NCI-H1092 (cell line): ENCODE measurements at places on chromosomes 7 and 10.

- no peak for DNase-seq
Measured at GRCh38 chr7:14115701-14116100, 126.2 kb upstream of the ETV1 start.

DNA sequence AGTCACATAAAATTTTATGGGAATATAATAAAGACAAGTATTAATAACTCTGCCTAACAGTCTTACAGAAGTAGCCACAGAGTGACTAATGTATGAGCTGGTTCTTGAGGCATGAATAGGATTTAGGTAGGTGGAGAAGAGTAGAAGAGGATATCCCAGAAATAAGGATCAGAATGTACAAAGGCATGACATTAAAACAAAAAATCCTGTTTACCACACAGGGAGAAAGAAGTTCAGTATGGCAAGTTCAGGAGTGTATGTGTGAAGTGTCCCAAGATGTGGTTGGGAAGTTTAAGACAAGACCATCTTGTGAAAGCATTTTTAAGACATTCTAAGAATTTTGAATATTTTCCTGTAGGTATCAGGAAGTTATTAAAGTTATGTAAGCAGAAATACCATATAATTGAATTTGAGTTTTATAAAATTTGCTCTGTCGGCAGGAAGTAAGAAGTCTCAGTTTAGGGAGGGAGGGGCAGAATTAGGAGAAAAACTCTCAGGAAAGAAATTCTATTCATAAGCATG is 64.7 kb upstream of the CAV2 start:
- DNase-seq: no peak

DNA sequence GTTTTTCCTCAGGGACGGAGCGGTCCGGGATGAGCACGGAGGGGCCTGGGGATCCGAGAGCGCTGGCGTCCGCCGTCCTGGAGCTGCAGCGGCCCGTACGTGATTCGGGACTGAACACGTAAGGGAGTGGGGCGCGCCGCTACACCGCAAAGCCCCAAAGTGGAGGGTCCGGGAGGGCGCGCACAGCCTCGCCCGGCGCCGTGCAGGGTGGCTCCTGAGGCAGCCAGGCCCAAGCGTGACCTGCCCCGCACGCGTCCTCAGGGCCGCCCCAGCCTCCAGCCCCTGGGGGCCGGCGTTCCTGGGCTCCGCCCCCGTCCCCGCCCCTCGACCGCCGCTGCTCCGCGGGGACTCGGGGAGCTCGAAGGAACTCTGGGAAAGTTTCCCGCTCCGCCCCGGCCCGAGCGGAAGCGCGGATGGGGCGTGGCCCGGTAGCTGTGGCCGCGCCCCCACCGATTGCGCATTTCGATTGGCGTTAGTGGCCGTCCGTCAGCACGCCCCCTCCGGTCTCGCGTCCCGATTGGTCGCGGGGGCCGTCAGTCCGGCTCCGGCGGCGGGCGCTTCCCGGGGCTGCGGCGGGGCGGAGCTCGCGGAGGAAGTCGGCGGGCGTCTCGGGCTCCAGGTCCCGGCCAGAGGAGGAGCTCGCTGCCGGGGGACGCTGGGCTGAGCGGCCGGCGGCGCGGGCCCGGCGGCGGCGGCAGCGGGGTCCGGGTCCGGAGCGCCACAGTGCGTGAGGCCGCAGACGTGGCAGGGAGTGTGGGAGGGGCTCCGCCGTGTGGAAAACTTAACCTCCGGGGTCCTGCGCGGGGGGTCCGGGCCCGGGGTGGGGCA is at the start of the genes ANKRD16 and FBH1:
Gene ANKRD16 (minus strand): TSS at position 270 of the 828 bp plus-strand sequence. CDS start 539 bp downstream, outside the sequence.
Gene FBH1 (plus strand): TSS at position 620 of the 828 bp plus-strand sequence. CDS start 103 bp downstream, at position 723.
- DNase-seq: peak; percentile 97

- no peak for DNase-seq
Measured at GRCh38 chr7:80837345-80837744, 81.5 kb downstream of the SEMA3C start.

DNA sequence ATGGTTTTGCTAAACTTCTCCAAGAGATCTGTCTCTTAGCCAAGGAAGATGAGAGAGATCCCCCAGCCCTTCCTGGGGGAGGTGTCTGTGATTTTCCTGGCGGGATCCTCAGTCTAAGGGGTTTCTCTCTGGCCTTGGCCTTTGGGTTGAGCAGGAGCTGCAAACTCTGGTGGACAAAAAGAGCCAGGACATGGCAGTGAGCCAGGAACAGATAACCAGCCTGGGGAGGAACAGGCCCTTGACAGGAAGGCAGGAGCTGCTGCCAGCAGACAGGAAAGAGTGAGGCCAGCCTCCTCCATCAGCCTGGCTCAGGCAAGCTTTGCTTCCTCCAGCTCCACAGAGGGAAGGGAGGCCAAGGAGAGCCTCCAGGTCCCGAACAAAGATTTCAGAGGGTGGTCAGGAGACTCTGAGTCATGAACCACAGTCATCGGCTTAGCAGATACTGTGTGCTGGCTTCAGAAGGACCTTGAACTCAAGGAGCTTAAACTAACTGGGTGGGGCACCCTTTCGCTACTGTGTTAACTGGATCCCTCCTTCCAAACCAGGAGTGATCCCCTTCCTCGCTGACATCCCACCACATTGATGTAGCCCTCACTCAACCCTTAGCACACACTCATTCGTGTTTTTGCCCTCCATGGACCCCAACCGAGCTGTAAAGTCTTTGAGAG is 34.7 kb downstream of the DDIT4 start:
- no peak for DNase-seq

GRCh38 chr7:90532231-90532929 is 62.9 kb downstream of the PTTG1IP2 start:
- DNase-seq: no peak

GRCh38 chr10:62217683-62218082 is 51.0 kb downstream of the RTKN2 start:
- DNase-seq: no peak

DNA sequence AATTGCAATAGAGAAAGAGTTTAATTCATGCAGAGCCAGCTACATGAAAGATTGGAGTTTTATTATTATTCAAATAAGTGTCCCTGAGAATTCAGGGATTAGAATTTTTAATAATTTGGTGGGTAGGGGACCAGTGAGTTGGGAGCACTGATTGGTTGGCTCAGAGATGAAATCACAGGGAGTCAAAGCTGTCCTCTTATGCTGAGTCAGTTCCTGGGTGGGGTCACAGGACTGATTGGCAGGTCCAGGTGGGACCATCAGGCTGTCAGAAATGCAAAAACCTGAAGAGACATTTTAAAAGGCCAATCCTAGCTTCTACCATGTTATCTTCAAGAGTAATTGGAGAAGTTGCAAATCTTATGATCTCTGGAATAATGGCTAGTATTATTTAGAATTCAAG is 56.0 kb upstream of the KAT6B start:
- no peak for DNase-seq

DNA sequence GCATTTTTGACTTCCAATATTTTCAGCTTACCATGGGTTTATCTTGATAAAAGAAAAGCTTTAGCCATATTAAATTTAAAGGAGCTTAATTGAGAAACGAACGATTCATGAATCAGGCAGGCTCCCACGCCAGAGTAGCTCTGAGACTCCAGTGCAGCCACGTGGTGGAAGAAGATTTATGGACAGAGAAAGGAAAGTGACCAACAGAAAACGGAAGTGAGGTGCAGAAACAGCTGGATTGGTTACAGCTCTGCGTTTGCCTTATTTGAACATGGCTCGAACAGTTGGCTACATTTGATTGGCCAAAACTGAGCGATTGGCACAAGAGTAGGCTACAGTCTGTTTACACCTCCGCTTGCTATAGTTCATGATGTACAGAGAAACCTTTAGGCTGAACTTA is 395.4 kb downstream of the GATA3 start:
- DNase-seq: no peak

GRCh38 chr10:126842356-126842755 is 62.9 kb upstream of the DOCK1 start:
- DNase-seq: no peak

GRCh38 chr10:11304906-11305585 is 287.4 kb downstream of the CELF2 start:
- DNase-seq: no peak

DNA sequence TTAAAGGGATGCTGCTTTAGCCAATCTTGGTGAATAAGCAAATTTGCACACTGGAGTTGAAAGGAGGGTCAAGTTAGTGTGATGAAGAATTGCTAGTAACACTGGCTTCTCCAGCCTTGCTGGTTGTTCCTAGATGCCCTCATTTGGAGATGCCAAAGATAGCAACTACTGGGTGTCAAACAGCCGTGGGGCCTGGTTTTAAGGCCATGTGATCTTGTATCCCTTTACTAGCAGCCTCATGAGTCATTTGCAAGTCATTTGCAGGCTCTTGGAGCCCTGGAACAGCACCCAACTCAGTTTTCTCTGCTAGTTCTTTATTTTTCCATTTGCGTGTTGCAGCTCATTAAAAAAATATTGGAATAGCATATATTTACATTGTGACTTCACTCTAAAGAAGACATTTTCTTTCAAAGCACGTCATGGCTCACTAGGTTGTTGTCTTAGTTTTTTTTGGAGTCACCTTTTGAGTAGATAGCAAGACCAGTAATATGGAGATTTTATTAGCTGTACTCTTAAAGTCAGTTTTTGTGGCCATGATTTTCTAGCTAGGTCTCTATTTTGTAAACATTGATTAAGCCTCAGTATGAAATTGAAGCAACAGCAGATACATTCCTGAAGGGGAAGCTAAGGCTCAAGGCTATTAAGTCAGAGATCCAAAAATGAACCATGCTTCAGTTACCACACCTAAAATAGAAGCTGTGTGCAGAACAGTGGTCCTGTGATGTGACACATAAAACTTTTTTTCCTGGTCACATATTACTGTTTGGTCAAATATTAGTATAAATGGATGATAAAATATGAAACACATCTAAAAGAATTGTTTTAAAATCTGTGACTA is 1.3 kb downstream of the LSMEM1 start:
- no peak for DNase-seq

DNA sequence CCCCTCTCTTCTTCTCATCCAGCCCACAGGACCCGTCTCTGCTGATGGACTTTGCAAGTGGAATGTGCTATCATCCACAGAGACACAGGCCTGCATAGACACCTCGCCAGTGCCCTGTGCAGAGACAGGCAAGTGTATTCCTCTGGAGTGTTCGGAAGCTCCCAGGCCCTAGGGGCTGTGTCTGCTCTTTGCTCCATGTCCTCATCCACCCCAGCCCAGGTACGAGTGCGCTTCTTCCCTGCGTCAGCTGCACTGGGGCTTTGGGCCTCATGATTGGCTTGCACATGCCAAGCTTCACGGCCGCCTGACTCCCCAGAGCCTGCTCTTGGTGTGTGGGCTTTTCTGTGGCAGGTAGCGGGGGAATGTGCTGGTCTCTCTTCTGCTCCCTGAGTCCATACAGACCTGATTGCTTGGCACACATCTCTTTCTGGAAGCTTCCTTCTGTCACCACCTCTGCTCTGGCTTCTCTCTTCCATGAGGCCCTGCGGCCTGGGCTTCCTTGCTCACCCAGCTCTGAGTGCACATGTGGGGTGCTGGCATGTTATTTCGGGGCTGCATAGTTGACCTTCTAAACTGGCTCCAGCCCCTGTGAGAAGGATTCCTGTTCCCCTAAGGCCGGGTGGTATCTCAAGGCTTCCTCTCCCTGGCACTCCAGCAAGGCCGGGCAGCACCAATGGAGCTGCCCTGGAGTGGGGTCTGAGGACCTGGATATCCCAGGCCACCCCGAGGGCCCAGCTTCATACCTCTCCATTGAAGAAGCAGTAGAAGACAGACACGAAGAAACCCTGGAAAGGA is 27.8 kb downstream of the CRHR2 start:
- no peak for DNase-seq

DNA sequence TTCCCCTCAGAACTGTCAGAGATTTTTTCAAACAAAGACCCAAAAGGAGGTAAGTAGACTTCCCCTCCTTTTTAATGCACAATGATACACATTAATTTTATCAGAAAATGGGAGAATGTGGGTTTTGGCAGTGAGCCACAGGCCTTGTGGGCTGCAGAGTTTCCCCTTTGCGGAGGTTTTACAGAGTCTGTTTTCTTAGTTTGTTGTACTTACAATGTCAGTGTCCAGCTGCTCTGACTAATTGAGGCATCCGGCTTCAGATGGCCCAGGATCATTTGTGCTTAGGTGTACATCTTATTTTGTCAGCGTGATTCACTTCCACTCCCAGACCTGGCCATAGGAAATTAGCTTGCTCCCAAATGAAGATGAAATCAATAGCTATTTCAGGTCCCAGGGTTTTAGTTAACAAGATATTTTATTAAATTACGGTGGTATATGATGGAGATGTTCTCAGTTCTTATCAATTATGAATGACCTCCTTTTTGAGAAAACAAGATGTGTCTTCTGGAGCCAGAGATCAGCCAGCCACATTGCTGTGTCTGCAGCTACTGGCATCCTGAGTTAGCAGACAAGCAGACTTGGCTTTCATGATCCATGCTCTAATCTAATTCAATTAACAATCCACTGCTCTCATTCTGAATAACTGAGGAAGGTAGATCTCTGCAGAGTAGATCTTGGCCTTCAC is 1086.6 kb upstream of the SORCS1 start:
- no peak for DNase-seq

GRCh38 chr7:41955893-41956675 is 253.2 kb upstream of the INHBA start:
- DNase-seq: no peak

DNA sequence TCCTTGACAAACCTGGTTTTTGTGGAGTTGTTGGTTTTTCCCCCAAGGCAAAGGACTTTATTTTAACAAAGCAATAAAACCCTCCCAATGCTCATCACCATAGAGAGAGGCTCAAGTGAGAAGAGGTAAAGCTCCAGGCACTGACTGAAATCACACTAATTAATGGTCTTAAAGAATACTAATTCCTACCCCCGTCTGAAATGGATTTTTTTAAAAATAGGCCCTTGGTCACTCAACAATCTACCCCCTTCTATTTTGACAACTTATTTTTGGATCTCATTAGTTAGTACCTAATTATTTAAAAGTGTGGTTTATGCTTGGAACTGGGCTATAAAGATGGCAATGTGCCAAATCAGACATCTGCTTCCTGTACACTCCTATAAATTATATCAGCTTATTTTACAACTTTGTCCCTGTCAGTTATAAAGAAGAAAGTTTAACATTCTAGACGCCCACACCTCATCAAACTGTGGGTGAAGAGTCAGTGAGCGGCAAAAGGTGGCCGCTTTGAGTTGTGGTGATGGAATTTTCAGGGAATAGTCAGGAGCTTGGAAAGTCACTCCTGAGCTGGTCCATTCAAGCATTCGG is 10.6 kb downstream of the GLI3 start:
- no peak for DNase-seq

DNA sequence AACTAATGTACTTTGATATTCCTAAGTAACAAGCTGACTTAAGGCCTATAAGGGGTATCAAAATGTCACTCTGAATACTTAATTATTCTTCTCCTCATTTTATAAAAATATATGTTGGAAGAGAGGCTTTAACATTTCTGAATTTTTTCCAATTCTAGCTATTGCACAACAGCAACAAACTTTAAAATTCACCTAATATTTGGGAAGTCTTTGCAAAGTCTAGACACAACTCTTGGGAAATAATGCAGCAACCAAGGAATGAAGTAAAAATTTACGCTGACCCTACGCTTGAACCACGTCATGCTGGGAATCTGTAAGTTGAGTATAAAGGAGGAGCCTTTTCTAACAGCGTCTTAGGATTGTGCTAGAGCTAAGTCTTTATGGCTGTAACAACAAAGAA is 243.9 kb upstream of the IMMP2L start:
- DNase-seq: no peak

DNA sequence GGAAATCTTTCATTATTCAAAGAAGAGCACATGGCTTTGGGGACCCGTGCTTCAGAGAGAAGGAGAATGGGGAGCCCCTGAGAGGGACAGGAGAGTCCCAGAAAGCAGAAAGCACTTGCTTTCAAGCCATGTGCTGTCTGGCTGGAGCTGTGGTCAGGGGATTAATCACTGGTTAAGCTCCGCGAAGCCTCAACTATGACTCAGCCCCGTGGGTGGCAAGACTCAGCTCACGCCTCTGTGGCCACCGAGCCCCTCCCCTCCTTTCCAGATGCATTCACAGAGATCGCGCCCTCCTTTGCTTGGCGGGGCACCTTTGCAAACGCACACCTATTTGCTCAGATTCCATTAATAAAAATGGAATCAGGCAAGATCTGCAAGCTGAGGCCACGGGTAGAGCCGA is 202.9 kb upstream of the TCERG1L start:
- DNase-seq: no peak
